Lower leg skin (tissue), 4 donors: ENCODE measurements at places on chromosomes 3 and 15.

DNA sequence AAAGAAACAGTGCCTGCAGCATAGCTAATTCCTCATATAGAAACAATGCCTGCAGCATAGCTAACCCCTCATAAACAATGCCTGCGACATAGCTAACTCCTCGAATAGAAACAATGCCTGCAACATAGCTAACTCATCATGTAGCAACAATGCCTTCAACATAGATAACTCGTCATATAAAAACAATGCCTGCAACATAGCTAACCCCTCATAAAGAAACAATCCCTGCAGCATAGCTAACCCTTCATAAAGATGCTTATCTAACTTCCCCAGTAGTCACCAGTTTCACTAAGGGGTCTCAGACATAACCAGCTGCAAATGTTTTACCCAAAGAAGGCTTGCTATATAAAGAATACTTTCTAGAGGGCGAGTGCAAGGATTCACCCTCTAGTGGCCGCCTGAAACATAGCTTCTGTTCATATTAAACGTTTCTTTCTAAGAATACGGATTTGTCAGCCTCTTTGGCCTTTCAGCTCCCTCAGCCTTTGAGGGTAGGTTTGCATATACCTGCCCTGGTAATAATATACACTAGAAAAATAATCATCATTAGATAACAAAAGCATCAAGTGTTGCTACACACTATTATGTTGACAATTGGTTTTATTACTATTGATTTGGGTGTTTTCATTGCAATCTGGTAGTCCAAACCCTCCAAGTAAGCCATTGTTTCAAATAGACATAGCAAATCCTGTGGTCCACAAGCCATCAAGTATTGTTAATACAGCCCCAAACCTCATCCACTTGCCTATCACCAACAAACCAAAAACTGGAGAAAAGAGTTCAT is 44.4 kb upstream of the FAN1 start:
- DNase-seq, result no peak

DNA sequence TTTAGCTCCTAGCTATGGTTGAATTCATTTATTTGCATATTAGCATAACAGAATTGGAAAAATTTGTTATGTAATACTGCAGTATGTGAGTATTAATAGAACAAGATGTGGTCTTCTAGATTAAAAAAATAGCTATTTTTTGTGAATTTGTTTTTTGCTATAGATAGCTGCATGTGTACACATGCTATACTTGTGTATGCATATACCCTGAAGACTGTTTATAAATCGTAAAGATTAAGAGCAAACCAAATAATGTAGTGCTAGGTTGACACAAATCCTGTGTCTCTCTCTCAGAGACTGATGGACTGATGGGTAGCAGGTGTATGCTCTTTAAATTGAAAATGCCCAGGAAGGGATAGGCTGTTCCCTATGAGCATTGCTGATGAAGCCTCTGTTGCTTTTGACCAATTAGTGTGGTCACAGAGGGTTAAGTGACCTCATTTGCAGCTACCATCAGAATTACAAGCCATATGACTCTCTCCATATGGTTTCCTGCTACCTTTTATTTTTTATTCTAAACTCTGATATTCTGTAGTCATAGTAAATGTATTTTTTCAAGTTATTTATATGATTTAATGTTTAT is 9.0 kb downstream of the PLCL2 start:
- DNase-seq, result no peak

DNA sequence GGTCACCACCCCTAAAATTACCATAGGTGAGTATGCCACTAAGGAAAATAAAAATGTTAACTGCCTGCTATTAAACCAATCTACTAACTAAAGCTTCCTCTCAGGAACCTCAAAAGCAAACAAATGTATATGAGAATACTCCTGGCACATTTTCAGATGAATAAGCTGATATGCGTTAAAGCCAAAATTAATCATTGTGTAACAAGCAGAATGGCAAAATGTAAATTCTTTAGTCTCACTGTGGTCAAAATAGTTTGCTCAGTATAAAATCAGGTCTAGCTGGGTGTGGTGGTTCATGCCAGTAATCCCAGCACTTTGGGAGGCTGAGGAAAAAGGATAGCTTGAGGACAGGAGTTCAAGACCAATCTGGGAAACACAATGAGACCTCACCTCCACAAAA is 53.6 kb downstream of the SUMF1 start:
- no peak for DNase-seq

- no peak for DNase-seq
Observed at GRCh38 chr3:49015765-49016164, 2.6 kb downstream of the DALRD3 start.

DNA sequence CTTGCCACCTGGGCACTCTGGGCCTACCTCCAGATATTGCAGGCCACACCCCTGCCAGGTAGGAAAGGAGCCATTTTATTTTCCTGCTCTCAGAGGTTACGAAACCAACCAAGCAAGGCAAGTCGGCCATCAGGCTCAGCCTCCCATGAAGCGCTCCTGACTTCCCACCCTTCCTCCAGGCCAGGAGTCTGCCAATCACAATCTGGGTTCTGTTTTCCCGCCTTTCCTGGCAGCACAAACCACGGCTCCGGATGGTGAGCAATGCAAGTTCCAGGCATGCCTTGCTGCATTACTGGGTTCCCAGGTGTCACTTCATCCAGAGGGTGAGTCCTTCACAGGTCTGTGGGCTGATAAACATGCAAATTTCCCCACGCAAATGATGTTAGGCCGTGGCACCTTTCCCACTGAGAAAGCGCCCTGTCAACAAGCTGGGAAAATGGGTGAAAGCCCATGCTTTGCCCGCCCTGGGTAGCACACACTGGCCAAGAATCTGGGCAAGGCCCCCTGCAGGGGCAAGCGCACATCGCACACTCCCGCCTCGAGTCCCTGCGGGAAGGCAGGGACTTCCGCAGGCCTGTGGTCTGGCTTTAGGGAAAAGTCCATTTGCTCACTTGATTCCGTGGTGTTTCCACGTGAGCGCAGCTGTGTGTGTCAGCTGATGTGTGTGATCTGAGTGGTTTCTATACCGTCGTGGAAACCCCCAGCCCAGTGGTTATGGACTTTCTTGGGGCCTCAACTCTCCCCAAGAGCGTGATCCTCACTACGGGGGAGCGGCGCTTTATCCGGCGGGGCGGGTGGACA is 61.6 kb upstream of the RYK start:
- peak; percentile 91 for DNase-seq

DNA sequence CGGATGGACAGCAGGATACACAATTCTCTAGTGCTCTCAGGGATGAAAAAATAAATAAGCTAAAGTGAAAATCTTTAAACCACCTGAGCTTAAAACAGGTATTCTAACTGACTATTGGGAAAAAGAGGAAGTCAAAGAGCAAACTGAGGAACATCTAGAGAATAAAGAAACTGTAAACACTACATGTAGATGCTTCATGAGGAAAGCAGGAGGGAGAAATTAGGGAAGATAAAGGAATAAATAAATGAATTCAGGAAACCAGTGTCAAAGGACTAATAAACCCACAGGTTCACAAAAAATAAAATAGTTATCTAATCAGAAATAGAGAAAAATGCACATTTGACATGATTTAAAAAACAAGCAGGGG is 525 bp upstream of the MCCC1 start:
- no peak for DNase-seq

GRCh38 chr15:47461652-47462141 is 255.6 kb upstream of the SEMA6D start:
- DNase-seq, result no peak

DNA sequence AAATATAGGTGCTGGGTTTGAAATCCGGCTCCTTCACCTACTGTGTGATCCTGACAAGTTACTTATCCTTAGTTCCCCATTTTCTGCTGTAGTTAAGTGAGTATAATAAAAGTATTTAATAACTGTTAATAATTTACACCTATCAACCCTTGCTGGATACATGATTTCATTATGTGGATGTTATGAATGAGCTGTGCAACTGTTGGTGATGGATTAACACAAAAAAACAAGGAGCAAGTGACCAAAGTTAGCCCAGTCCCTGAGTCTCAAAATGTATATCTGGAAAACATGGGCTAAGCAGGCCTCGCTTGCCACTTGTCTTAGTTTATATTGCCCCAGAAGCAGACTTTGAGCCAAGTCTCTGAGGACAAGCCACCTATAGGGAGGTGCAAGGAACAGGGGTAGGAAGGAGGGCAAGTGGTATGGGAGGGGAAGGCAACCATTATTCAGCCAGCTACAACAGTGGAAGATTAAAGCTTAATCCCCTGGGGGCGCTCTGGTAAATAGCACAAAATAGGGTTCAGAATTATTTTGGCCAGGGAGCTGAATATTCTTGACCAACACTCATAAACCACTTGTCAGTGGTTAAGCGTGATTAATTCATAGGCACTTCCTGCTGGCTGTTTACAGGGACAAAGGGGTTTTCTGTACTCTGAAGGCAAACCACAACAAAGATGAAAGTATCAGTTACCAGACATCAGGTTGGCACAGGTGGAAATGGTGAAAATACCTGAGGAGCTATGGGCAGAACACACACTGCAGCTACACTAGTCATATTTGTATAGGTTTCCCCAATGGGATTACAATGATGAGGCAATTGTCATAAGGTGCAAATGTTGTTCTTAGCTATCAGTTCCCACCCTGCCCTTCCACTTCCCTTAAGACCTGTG is 76.2 kb downstream of the TRIM42 start:
- DNase-seq, result no peak

GRCh38 chr3:35680866-35681650 is 41.7 kb downstream of the ARPP21 start:
- DNase-seq, result no peak

DNA sequence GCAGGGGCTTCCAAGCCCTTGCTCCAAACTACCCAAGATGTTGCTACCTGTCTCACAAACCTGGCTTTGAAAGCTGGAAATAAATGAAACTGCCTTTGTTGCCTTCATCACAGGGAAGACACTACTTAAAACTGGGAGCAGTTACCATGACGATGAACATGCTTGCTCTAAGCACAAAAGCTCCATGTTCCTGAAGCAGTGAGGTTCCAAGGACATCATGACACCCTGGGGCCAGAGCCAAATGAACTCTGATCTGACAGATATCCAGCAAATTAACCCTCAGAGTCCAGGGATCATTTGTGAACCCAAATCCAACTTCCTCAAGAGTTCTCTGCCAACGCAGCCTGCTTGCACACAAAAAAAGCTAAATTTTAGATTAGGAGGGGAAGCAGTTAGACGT is 10.7 kb downstream of the TRAIP start:
- no peak for DNase-seq

DNA sequence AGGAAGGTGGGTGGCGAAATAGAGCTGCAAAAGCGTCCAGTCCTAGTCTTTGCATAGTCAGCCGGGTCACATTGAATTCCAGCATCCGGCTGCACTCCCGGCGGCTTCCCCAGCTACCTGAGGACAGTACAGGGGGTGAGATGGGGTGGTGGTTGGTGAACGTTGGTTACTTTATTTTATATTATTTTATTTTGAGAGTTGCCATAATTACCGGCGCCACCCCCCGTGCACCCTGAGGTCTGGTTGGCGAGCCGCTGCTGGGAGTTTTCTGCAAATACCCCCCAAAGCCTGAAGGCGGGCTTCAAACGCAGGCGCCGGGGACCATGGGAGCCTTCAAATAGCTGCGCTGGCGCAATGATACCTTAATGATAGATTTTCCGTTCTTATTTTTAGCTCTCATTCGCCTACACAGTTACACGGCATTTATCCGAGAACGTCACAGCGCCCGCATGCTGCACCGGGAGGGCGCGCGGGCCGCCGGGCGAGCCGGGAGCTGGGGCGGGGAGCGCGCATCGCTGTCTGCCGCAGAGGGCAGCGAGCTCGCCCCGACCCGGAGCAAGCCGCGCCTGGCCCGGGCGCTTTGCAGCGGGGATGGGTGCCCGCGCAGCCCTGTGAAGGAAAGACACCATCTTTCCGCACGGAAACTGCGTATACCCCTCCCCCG is 756 bp upstream of the RASGRF1 start:
- no peak for DNase-seq

DNA sequence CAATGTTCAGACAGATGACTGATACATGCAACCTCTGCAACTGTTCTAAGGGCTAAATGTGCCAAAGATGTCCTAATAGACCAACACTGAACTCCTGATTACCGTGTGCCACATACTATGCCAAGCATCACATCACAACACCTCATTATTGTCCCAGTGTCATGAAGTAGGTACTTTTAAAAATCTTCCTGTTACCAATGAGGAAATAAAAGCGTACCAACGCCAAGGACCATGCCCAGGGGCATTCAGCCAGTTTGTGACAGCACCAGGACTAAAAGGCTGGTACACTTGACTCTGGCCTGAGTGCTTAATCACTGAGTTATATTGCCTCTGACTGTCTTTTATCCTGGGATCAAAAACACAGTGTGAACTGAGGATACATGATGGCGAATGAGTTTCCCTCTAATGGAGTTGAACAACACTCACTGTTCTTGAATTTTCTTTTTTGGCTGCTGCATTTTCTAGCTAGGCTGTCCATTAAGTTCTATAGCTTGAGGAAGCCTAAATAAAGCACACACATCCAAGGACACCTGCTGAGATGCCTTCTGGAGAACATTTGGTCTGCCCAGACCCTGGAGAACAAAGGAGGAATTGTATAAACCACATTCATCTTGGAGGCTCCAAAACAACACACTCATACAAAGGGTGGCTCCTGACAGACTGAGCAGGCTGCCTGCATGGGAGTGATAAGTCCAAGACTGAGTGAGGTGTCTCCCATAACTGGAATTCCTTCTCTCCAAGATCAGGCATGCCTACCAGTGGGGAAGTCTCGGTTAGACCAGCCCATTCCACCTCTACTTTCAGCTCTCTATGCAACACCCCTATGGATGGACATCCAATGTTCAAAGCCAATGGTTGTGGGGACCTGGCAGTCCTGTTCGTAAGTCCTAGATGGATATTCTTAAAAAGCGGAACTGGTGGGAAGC is 126.7 kb upstream of the PRICKLE2 start:
- no peak for DNase-seq

GRCh38 chr15:66838671-66839239 is 136.7 kb downstream of the SMAD6 start:
- DNase-seq, result no peak

DNA sequence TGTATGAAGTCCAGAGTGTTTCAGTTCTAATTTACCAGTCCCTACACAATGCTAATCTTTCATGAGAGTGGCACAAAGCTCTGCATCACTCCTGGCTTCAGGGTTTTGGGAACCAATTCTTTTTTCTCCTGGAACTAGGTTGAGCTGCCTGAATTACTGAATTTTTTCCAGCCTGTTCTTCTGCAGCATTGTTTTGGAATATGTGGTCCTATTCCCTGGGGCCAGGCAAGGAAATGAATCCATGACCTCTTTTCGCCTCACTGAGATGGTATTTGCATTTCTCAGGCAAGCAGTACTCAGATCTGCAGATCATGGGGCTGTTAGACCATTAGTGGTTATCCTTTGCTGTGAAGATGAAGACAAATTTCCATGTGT is 25.6 kb upstream of the GPR171 start:
- DNase-seq, result no peak

DNA sequence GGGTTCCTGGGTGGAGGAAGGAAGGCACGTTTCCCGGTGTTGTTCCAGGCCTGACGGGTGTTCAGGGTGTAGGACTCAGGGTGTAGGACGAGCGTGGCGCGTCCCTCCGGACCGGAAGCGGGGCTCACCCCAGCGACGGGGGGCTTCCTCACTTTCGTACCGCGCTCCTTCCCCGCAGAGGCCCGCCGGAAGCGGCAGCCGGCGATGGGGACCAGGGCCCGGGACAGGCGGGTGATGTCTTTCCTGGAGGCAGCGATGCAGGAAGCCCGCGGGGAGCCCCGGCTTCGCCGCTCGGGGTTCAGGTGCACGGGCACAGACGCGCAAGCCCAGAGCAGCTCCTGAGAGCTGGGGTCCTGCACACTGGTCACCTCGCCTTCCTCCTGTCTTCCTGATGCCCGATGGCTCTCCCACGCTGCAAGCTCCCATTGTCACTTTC is 13.4 kb downstream of the FOXL2NB start:
- DNase-seq, result no peak

GRCh38 chr15:67127965-67128364 is 62.6 kb downstream of the SMAD3 start:
- no peak for DNase-seq
